Fibroblast of the aortic adventitia (primary cell): ENCODE measurements at places on chromosomes 6 and 20.
A peak's percentile ranks its signal among the peaks of the same experiment; 100 is the strongest.

- DNase-seq, result peak; percentile 94
Observed at GRCh38 chr6:148657048-148657447, 89.8 kb upstream of the UST start.

- peak; percentile 9 for DNase-seq
Observed at GRCh38 chr6:79469376-79470246, 67.6 kb downstream of the LCA5 start.

GRCh38 chr20:21725892-21726291 lies 20.4 kb downstream of the PAX1 start:
- DNase-seq, result no peak

DNA sequence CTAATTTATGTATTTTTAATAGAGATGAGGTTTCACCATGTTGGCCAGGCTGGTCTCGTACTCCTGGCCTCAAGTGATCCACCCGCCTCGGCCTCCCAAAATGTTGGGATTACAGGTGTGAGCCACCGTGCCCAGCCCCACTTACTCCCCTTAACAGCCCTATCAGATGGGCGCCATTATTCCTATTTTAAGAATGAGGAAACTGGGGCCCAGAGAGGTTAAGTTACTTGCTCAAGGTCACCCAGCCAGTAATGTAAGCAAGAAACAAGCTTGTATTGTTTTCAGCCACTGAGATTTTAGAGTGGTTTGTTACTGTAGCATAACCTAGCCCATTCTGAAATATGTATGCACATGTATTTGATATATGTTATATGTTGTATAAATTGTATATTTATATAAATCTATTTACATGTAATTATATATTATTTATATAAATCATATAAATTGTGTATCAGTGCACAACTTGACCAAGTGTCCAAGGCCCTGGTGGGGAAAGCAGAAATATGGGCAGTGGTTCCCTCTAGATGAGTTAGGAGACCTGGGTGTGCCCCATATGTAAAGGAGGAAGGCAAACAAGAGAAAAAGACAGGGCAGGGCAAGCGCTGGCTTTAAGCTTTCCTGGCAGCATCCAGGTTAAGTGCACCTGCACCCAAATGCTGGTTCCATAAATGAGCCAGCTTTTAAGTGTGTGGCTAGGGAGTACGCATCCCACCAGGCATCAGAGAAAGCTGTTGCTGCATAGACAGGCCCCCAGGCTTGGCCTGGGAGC lies 1.2 kb upstream of the GUCA1A start:
- DNase-seq, result no peak

DNA sequence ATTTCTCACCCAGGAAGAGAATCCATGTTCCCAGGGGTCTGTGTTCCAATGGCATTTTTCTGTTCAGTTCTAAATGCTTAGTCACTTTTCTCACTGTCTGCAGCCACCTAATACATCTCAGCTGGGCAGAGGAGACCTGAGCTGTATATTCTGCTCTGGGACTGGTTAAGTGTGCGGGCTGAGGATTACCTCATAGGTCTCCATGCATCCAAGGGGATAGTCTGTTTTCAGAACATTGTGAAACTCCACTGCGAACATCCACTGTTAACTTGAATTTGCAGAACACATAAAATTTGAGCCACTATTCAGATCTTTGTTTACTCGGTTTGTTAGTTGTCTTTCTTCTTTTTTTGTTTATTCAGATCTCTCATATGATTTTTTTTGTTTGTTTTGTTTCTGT lies 947.1 kb downstream of the TFAP2A start:
- peak; percentile 42 for DNase-seq

GRCh38 chr6:8157839-8158238 lies 55.5 kb upstream of the EEF1E1 start:
- no peak for DNase-seq

GRCh38 chr6:6317825-6318733 lies 2.4 kb downstream of the F13A1 start:
- DNase-seq, result no peak

GRCh38 chr6:13147376-13147775 lies 181.0 kb downstream of the TBC1D7 start:
- DNase-seq, result no peak

DNA sequence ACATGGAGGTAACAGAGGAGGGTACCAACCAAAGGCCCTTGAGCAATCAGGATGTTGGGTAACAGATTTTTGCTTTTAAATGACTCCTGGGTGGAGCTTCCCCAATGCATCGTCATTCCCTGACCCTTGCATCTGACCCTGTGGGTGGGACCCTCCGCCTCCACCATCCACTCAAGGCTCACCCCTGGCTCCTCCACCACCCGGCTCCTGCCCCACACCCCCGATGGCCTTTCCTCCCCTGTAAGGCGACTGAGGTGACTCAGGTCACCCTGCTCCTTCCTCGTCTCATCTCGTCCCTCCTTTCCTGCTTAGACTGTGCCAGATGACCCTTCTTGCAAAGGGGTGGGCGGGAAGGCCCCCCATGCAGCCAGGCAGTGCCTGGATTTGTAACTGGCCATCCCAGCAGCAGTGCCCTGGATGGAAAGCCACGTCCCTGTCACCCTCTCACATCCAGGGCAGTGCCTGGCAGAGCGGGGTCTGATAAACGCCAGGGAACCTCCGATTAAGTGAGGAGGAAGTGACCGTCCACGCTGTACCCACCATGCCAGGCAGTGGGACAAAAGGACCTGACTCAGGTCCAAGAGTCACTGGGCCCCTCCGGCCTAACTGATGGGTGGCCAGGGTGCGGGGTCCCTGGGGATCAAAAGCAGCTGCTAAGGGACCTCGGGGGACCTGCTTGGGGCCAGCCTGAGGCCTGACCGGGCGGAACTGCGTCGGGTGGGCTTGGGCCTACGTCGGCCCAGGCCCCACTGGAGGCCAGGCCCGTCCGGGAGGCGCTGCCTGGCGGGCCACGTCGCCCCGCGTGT lies 624 bp upstream of the NPEPL1 start:
- peak; percentile 45 for DNase-seq

DNA sequence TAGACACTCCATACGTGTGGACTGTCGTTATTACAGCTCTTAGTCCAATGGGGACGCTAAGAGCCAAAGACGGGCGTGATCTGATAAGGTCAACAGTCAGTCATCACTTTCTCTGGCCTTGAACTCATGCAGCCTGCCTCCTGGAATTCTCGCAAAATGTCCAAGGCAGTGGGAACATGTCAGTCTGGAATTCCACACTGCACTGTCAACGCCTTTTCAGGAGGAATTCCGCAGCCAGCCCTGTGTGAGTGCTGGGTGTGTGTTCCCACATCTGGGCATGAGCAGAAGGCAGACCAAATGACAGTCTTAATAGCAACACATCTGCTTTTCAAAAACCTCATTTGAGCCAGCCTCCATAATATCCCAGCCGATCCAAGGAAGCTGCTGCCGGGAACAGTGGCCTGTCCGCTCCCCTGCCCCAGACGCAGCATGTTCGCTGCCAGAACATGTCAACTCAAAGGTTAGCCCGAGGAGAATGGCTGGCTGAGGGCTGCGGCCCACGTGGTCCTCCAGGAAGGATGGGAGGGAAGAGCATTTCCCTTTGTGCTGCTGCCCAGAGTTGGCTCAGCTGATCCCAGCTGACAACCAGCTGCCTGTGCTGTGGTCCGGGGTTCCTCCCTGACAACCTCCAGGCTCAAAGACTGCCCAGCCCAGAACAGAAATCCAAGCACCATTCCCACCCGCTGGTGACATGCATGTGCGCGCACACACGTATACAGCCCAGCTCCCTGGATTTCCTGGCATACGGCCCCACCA lies 103.1 kb downstream of the SULF2 start:
- DNase-seq, result peak; percentile 66

DNA sequence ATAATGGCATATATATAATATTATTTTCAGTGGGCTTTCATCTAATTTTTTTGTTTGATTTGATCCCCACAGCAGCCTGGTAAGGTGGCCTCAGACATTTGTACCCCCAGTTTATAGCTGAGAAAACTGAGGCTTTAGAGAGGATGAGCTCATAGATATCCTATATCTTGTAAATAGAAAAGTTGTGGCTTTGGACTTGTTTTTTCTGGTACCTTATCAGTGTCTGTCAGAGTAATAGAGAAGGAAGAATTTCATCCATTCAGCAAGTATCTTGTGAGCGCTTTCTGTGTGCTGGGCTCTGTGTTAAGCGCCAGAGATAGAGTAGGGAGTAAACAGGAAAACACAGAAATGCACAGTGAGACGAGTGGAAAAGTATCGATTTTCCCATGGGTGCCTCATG lies 27.9 kb downstream of the TAF11 start:
- DNase-seq, result no peak

DNA sequence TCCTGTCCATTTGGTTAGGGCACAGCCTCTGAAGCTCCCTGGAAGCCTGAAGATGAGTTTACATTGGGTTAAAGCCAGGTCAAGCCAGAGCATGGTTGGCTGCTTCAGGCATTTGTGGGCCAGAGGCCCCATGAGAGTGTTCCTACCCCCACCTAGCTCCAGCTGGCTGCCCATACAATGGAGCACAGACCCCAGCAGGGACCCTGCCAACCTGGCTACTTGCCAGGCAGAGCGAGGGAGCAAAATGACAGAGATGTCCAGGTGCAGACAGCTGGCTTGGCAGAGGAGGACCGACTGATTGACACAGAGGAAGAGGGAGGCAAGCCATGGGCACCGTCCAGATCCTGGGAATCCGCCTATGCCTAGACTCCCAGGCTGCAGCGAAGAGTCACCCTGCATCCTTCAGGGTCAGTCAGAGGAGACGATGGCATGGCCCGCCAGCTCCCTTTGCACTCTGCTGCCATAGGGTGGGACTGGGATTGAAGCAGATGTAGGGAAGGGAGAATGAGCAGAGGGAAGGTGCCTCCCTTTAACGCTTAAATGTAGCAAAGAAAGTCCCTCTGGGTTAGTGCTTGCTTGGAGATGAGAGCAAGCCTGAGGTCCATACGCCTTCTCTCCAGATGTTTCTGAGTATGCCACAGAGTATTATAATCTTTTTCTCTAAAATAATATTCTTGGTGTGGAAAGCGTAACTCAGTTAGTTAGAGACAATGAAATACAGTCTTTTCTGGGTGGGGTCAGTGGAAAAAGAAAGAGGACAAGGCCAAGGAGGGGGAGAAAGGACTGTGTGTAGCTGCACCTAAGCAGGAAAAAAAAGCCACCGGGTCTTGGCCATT lies 77.6 kb upstream of the FYN start:
- peak; percentile 27 for DNase-seq

- DNase-seq, result peak; percentile 12
Observed at GRCh38 chr20:21936720-21937380, 231.4 kb downstream of the PAX1 start.

- DNase-seq, result peak; percentile 99
Observed at GRCh38 chr20:34713194-34713943, 9.2 kb downstream of the TP53INP2 start.

- no peak for DNase-seq
Observed at GRCh38 chr6:146871611-146872425, 273.0 kb downstream of the ADGB start.

- DNase-seq, result peak; percentile 45
Observed at GRCh38 chr6:18219591-18219990, 44.7 kb downstream of the DEK start.

DNA sequence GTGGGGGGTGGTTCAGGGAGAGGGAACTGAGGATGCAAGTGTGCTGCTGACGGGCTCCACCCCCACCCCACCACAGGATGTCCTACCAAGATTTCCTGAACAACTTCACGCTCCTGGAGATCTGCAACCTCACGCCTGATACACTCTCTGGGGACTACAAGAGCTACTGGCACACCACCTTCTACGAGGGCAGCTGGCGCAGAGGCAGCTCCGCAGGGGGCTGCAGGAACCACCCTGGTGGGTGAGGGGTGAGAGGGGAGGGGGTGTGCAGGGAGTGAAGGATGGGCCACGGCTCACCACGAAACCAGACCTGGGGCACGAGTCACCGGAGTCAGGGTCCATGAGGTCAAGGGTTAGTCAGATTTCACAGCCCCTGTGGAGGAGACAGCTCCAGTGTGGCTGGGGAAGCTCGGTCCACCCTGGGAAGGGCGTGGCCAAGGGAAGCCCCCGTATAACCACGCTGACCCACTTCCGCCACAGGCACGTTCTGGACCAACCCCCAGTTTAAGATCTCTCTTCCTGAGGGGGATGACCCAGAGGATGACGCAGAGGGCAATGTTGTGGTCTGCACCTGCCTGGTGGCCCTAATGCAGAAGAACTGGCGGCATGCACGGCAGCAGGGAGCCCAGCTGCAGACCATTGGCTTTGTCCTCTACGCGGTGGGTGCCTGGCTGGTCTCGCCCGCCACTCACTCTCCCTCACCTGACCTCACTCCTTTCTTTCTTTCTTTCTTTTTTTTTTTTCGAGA lies 18.3 kb downstream of the CAPN11 start:
- DNase-seq, result no peak

DNA sequence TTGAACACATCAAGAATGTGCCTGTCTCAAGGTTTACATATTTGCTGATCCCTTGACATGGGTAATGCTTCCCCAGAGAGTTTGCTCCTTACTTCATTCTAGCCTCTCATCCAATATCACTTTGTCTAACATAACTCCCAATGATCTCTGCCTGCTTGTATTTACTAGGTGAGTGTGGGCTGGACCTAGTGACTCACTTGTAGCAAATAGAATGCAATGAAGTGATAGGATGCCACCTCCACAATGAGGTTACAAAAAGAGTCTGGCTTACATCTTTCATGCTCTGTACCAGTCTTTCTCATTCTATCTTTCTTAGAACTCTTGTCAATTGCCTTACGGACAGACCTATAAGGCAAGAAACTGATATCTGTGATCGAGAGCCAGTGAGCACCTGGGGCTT lies 44.9 kb upstream of the TMEM200A start:
- no peak for DNase-seq

GRCh38 chr20:21534453-21534852 lies 20.6 kb upstream of the NKX2-2 start:
- no peak for DNase-seq

GRCh38 chr6:144006736-144007477 lies 1.2 kb downstream of the PLAGL1 start:
- peak; percentile 73 for DNase-seq

DNA sequence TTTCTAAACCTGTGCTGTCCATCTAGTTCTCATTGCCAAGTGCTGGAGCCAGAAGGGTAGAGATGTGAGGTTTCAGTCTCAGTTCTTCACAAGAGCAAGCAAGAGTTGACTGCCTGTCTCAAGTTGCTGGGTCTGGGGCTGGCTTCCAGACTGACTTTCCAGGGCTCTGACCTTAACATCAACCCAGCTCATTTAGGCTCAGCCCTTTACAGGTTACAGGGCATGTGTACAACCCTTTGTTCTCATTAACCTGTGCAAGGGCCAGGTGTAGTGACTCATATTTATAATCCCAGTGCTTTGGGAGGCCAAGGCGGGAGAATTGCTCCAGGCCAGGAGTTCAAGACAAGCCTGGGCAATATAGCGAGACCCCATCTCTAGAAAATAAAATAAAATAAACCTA lies 30.6 kb downstream of the FITM2 start:
- DNase-seq, result no peak

DNA sequence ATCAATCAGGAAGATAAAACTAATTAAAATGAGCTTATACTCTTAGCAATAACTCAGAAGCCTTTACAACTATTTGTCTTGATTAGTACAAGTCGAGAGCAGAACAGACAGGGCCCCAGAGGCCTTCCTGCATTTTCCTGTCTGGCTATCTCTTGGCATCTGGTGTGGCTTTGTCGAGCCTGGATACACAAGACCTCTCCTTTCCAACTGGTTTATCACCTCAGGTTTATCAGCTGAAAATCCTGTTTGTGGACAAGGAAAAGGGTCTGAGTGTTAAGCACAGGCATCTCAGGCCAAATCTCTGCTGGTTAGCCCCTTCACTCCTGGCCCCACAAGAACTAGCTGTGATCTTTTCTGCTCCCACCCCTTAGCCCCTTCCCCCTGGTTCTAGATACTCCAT lies 32.6 kb downstream of the BAK1 start:
- DNase-seq, result no peak

- DNase-seq, result no peak
Observed at GRCh38 chr6:55017555-55018300, 156.6 kb upstream of the HCRTR2 start.

GRCh38 chr20:50270569-50270968 lies 79.9 kb downstream of the CEBPB start:
- no peak for DNase-seq
